Activated CD4-positive, alpha-beta T cell treated with anti-CD3 and anti-CD28 coated beads, Interleukin-2, amount 50 U/mL, for 4 hours (primary cell): ENCODE measurements at places on chromosomes 1 and 21.

DNA sequence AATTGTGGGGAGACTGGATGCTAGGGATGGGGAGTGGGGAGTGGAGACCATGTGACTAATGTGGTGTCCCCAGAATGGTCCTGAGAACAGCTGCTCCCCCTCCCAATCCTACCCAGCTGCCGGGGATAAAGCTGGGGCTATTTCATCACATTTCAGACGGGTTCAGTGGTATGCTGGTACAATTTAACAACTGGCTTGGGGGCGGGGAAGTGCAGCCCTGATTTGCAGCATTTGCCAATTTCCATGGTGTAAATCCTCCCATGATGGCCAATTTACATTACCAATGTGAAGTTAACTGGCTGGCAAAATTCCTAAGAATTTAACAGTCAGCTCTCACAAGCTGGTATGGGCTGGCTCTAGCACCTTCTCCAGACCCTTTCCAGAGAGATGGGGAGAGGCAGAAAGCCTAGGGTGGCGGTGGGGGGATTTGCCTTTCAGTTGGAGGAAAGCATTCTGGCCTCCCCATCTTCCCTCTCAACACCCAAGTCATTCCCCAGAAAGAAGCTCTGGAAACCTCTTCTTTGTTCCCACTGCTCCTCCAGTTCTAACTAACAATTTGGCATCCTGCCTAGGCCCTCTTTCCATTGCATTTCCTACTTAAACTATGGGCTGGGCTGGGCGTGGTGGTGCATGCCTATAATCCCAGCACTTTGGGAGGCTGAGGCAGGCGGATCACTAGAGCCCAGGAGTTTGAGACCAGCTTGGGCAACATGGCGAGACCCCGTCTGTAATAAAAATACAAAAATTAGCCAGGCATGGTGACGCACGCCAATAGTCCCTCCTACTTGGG, 11.3 kb upstream of the ADGRB2 start:
- no peak for DNase-seq

DNA sequence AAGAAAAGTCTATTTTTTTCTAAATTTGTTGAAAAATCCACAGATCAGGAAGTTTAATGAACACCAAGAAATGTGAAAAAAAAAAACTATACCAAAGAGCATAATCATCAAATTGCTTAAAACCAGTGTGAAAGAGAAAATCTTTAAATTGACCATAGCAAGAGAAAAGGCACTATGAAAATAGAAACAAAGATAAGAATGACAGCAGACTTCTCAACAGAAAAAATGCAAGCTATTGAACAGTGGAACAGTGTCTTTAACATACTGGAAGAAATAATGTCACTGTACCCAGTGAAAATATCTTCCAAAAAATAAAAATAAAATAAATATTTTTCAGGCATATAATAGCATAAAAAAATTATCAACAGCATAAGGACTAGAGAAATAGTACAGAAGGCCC, 243.0 kb upstream of the GJB5 start:
- DNase-seq = no peak

- DNase-seq = no peak
Observed at GRCh38 chr1:244160455-244161235, 109.6 kb downstream of the ZBTB18 start.

DNA sequence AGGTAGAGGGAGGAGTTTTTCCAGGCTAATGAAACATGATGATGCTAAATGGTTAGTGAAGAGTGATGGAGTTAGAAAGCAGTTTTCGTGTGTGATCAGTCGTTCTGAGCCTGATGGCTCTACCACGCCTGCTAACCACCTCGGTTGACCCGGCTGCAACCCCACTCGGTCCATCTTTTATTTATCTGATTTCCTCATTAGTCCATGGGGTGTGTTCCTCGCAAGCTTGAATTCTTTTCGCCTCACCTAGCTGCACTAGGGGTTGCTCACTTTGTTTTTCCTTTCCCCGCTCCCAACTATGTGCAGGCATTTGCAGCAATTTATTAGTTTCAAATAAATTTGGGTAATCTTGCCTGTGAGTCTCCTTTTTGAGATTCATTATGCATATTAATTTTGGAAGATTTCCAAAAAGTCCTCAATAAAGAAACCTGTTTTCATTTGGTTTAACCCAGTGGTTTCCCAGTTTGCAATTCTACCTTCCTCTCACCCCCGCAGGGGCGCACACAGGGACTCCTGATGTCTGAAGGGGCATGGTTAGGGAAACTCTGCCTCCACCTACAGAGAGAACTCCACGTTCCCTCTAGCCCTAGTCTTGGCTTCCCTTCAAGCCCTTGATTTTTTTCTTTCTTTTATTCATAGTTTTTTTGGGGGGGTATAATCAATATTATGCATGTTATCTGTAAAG, 12.6 kb downstream of the B3GALT5 start:
- no peak for DNase-seq
